ENCODE measurements at places on chromosomes 7 and 10.

DNA sequence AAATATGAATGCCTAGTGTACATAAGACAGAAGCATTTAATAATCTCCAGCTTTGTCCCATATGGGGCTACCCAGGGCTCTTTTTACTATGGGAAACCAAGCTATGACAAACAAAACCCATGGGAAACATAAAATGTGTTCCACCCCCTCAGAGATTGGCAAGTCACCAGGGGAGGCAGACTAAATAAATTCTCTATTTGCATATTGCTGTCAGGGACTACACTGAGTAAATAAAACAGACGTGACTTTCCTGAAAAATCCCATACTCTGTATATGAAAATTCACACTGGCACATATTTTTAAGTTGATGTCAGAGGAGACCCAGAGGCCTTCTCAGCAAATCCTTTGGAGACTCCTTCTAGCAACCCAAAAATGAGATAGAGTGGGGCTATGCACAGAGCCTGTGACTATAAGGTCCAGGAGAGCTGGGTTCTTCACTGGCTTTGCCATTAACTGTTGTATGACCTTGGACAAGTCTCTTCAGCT, 44.0 kb upstream of the HPSE2 start:
- no peak for DNase-seq

- no peak for DNase-seq
Measured at GRCh38 chr7:57505176-57505575, 55.2 kb downstream of the ZNF716 start.

DNA sequence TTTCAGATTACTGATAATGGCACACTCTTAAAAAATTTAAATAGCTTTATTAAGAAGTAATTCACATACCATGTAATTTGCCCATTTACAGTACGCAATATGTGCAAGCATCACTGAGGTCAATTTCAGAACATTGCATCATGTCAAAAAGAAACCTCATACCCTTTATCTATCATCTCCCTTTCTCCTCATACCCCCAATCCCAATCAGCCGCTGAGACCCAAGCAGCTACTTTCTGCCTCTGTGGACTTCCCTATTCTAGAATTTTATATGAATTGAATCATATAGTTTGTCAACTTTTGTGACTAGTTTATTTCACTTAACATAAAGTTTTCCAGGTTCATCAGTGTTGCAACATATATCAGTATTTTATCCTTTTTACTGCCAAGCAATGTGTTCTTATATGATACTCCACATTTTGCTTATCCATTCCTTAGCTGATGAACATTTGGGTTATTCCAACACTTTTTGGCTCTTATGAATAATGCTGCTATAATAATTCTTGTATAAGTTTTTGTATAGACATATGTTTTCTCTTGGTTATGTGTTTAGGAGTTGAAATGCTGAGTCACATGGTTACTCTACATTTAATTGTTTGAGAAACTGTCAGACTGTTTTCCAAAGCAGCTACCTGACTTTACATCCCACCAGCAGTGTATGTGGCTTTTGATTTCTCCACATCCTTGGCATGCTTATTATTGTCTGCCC, 26.9 kb upstream of the TPK1 start:
- no peak for DNase-seq

DNA sequence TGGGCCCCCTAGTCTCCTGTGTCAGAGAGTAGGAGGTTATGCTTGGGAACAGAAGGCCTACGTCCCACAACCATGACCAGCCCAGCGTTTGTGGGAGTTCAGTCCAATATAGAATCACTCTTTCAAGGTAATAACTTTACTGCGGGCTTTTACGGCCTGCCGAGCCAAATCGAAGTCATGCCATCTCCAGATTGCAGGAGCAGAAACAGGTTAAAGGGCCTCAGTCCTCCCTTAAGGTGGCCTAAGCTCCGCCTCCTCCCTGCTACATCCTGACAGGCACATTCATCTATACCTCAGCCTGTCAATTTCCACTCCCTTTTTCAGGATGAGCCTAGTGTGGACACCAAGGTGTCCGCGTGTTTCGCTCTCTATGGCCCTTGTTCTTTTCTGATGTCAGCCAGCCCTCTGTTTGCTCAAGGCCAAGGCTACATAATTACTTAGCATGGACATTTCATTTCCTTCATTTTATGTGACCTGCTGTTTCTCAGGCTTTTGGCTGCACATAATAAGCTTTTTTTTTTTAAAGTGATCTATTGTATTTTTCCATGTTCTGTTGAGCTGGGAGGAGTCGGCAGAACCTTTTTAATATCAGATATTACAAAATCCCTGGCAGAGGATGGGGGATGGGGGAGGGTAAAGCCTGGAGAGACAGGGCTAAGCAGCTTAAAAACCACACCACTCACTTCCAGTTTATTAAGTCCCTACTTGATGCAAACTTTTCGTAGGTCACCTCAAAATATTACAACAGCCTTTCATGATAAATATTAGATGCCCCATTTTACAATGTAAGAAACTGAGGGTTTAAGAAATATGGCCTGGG, 84.6 kb downstream of the CACNB2 start:
- no peak for DNase-seq

GRCh38 chr10:14787938-14788337, 13.2 kb upstream of the FAM107B start:
- no peak for DNase-seq

GRCh38 chr7:121456015-121456414, 59.9 kb upstream of the FAM3C start:
- no peak for DNase-seq

- DNase-seq, result no peak
Measured at GRCh38 chr7:127632276-127632910, 14.5 kb upstream of the PAX4 start.

DNA sequence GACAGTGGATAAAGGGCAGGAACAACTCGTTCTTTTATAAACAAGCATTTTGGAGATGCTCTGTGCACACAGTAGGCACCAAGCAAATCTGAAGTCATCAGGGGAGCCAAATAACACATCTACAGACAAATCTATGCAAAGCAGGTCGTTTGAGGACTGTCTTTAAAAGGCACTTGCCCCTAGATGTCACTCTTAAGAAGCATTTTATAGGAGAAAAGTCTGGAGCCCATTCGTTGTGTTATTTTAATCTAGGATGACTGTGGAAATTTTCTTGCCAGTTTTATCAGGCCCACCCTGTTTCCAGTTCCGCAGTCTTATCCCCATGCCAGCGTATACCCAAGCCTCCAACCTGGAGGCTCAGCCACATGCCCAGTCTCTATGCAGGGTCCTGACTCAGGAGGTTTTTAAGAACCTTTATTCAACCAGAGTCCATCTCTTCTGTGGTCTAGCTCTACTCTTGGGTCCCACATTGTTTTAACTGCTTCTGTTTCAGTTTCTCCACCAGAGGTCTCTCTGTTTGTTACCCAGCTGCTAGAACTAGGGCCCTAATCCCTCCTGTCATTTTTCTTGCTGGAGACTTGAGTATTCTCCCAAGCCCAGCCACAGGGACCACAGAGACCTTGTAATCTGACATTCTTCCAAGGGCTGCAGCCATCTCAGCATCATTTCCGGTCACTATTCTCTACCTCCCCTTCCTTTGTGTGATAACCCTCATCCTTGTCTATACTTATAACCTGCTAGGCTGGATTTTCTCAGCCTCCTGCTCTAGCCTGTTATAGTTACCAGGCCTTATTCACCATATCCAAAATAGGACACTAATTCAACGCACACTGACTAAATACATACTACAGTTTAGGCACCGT, 26.7 kb downstream of the PIK3CG start:
- no peak for DNase-seq

GRCh38 chr7:33459340-33459751, 330.0 kb downstream of the BBS9 start:
- peak; percentile 5 for DNase-seq

DNA sequence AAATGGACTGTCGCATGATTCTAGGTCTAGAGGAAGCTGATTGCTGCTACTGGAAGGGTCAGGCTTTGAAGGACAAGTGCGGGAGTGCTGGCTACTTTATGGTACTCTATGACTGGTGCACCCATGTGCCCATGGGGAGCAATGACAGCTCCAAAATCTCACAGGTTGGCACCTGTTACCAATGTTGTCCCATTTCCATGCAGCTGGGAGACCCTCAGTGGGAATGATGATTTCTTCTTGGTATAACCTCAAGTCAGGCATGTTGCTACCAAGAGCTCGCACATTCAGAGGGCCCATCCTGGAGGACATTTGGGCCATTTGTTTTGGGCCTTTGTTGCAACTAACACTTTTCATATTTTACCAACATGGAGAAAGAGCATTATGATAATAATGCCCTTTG, 174.4 kb downstream of the PRKCQ start:
- no peak for DNase-seq

DNA sequence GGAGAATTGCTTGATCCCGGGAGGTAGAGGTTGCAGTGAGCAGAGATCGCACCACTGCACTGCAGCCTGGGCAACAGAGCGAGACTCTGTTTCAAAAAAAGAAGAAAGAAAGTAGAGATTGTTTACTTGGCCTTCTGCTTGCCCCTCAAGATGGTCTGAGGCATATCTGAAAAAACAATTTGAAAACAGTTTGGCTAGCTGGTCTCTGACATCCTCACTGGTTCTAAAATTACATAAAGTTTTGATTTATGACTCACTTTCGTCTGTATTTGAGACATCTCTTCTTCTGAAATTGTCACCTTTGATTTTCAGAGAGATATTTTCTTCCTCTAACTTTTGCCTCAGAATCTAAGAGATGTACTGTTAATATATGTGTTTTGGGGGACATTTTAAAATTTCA, 49.6 kb upstream of the HELLS start:
- no peak for DNase-seq

- DNase-seq, result no peak
Measured at GRCh38 chr7:107911981-107912380, 21.0 kb downstream of the DLD start.

DNA sequence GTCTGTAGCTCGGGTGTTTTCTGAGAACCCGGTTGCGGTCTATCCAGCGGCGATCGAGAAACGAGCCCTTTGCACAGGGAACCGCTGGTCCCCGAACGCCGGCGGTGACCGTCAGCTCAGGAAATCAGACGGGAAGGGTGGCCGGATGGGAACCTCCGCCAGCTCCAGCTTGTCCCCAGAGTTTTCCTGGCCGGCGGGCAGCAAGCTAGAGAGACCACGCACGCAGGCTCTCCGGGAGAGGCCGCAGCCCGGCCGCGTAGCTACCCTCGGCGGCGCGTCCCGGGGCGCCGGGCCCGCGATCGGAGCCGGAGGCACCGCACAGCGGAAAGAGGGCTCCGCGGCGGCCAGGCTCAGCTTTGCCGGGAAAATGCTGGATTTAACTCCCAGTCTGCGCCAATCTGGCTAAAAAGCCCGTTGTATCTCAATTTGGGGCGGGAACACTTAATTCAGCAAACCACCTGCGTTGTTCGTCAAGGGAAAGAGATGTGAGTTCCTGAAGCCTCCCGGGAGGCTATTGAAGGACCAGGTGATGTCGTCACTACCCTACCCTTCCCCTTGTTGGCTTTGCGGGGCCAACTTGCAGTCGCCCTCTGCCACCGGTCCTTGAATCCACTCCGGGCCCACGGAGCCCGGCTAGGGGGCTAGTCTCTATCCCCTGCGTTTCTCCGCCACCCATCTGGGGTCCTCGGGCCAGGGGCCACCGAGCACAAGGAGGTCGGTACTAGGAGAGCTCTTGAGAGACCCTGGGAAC, 859 bp upstream of the CH25H start:
- DNase-seq, result no peak

DNA sequence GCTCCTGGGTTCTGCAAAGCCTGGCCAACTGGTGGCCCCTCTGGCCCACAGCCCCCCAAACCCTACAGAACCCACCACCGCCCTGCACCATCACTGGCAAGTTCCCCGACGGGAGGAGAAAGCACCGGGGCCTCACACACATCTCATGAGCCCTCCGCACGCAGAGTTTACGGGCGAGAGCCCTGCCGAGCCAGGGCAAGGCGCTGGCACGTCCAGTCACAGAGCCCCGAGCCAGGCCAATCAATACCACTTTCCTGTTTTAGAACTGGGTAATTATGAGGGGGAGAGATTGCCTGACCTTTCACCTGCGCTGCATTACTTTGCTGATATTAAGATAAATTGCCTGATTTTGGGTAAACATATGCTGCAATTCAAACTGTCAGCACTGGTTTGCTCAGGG, 113.3 kb downstream of the EBF3 start:
- DNase-seq, result no peak

DNA sequence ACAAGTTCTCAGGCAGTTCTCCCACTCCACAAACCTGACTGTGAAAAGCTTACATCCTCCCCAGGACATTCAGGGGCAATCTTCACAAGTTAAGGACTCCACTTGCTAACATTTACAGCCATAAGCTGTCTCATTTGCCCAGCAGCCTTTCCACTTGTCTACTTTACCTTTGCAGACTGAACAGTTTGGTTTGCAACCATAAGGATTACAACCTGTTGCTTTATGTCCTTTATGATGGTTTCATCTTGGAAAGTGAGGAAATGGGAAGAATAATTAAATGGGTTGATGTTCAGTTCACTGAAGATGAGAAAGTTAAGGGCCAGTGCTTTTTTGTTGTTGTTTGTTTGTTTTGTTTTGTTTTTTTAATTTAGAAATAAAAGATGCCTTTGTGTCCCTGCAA, 92.4 kb downstream of the FAM204A start:
- no peak for DNase-seq

- no peak for DNase-seq
Measured at GRCh38 chr10:8584666-8585065, 530.2 kb downstream of the GATA3 start.

DNA sequence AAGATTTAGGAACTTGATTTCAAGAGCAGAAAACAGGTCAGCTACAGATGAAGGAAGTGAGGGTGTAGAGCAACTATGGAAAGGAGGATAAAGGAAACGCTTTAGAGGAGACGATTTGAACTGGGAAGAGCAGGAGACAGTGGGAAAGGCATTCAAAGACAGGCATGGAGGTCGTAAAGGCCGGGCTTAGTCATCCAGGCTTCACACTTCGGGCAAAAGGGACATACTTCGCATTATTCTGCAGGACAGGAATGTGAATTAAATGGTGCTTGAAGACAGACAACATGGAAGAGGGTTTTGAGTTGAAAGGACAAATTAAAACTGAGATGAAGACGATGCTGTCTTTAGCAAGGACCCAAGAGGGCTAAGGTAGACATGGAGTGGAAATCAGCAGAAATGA, 8.1 kb downstream of the FAM171A1 start:
- DNase-seq, result no peak

DNA sequence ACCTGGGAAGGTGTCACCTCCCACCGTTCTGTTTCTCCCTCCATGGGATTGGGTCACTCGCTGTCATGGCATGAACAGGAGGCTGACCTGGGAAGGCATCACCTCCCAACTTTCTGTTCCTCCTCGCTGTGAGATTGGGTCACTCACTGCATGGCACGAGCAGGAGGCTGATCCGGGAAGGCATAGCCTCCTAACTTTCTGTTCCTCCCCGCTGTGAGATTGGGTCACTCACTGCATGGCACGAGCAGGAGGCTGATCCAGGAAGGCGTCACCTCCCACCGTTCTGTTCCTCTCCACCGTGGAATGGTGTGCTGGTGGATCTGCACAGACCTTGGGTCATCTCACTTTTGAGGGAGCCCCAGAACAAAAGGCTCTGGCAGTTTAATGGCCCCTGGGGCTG, 239.2 kb upstream of the PRKCQ start:
- DNase-seq, result no peak
